ENCODE measurements at places on chromosomes 3 and 15.

DNA sequence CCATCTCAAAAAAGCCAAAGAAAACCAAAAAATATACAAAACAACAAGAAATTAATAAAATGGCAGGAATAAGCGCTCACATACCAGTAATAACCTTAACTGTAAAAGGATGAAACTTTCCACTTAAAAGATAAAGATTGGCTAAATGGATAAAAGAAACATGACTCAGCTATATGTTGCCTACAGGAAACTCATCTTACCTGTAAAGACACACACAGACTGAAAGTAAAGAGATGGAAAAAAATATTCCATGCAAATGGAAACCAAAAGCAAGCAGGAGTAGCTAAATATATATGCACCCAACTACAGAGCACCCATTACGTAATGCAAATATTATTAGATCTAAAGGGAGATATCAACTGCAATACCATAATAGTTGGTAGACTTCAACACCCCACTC is 49.7 kb downstream of the ADAM10 start:
- no peak for DNase-seq

DNA sequence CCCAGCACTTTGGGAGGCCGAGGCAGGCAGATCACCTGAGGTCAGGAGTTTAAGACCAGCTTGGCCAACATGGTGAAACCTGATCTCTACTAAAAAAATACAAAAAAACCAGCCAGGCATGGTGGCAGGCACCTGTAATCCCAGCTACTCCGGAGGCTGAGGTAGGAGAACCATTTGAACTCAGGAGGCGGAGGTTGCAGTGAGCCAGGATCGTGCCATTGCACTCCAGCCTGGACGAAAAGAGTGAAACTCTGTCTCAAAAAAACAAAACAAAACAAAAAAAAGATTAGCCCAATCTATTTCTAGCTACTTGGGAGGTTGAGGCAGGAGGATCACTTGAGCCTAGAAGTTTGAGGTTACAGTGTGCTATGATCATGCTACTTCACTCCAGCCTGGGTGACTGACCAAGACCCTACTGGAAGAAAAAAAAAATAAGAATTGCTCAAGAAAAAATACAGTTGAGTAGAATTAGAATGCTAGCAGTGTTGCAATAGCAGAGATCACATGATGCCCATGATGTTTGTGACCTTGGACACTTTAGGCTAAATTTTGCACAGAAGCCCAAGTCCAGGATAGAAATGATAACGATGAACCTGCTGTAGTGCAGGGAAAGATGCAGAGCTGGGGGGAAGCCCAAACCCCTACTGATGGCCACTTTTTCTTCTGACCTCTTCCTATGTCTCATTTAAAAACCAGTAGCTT is 162.2 kb downstream of the LPP start:
- no peak for DNase-seq

DNA sequence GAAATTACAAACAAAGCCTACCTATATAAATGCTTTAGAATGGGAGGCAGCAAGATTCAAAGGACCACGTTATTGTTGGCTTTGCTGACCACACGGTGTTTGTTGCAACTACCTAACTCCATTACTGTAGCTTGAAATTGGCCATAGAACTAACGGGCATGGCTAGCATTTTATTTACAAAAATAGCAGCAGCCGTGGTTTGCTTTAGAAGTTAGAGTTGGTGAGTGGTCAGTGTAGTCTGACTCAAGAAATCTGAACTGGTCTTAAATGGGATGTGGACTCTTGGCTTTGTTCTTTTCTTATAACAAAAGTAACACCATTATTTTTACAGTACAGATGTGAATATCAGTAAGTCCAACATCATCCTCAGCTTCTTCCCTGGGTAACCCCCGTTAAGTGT is 10.6 kb downstream of the ATP1B3 start:
- DNase-seq = no peak

DNA sequence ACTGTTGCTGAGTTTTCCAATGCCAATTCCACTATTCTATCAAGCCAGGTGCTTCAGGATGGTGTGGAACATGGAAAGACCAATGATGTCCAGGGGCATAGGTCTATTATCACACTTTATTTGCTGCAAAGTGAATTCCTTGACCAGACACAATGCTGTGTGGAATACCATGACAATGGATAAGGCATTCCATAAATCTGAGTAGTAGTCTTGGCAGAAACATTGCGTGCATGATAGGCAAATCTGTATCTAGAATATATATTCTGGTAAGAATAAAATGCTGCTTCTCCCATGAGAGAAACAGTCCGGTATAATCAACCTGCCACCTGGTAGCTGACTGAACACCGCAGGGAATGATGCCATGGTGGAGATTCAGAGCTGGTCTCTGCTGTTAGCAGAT is 70.0 kb upstream of the ALDH1A3 start:
- no peak for DNase-seq

DNA sequence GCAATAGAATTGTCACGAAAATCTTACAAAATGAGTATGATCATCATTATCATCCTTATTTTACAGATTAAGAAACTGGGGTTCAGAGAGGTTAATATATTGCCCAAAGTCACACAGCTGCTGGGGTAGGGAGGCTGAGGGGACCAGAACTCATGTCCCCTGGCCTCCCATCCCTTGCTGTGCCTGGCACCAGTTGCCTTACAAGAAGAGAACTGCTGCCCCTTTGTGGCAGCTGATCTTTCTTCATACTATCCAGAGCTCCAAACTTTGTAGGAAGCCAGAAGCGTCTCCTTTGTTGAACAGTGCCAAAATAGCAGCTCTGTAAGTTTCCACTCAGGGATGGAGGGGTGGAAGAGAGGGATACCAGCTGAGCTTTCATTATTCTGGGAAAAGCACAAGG is 236.8 kb upstream of the TBC1D5 start:
- peak; percentile 81 for DNase-seq

DNA sequence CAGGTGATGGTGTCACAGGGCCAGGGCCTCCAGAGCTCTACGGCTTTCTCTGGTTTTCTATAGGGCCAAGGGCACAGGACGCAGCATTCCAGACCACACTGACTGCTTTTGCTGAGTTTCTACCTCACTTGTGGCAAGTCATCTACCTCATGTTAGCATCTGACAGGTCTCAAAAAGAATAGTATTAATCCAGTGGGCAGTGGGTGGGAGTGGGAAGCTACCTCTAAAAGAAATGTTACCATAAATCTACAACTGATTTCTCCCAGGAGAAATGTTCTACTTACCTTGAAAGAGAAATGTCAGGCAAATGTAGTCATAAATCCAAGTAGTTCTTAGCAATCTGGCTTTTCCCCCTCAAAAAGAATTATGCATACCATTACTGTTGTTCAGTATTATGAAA is 55.7 kb upstream of the CCR4 start:
- no peak for DNase-seq

DNA sequence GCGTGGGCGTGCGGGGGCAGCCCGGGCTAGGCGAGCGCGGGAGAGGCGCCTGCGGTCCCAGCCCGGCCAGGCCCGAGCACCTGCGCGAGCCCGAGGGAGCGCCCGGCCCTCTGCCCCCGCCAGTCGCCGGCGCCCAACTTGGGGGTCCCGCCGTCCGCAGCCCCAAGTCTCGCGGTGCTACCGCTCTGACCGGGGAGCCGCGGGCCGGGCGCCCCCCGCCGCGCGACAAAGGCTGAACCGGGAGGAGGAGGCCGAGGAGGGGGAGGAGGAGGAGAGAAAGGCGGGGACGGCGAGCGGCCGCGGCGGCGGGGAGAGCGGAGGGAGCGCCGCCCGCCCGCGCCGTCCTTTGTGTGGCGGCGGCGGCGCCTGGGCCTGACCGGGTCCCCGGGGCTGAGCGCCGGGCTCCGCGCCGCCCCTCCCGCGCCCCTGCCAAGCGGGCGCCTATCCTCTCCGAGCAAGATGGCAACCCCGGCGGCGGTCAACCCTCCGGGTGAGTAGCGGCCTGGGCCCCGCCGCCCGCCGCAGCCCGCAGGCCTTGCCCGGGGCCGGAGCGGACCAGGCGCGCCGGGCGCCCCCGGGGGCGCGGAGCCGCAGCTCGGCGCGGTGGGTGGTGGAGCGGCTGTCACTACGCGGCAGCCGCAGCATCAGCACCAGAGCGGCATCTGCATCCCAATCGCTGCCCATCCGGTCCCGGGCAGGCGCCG is at the start of gene ARNT2:
ARNT2 (plus strand) TSS at position 326 of the 704 bp plus-strand sequence; CDS start at position 460, 134 bp downstream.
- DNase-seq = no peak

GRCh38 chr3:172189213-172189612 is 149.8 kb downstream of the FNDC3B start:
- no peak for DNase-seq
